Caudate nucleus (tissue), 63 donors: ENCODE measurements at places on chromosomes 3 and 15.
A peak's percentile ranks its signal among the peaks of the same experiment; 100 is the strongest.

DNA sequence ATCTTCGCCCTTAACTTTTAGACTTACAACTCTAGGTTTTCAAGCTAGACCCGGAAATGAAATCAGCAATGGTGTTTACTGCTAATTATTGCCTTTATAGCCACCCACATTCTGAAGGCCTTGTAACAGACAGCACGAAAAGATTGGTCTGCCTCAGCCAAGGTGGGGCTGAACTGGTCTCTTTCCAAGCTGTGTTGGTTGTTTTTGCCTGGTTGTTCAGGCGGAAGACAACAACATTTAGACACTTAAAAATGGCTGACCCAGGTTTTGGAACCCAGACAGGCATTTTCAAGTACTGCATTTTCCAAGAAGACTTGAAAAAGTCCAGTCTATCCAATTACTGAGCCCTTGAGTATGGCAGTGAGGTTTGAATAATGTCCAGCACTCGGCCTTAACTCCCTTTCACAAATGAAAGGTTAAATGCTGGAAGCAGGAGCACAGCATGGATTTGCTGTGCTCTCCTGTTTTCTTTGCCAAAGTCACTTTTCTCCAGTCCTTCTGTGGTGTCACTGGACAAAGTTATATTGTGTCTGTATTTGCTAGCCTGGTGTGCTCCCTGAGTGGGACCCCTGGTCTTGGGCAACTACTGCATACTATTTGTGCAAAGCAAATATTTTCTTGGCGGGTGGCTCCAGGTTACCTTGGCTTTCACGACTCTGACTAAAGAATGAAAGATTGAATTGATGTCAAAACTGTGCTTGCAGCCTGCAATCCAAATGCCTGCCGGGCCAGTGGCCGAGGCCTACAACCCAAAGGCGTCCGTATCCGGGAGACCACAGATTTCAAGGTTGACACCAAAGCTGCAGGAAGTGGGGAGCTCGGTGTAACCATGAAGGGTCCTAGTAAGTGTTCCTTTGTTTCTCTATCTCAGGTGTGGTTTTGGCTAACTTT, 93.5 kb downstream of the FLNB start:
- no peak for DNase-seq

GRCh38 chr3:14422016-14422963, 19.9 kb downstream of the SLC6A6 start:
- no peak for DNase-seq

DNA sequence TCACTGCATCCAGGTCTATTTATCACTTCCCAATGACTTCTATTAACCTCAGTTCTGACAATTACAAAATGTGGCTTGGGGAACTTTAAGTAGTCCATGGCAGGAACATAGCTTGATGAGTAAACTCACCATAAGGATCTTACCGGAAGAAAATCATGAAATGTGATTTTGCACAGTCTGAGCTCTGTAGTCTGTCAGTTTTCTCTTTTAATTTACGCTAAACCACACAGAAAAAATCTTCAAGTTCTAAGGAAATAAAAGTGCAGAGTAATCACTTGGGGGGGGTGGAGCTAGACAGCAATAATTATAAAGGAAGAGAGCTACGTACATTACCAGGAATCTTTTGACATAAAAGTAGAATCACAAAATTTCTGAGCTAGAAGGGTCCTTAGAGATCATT, 9.2 kb downstream of the TBC1D5 start:
- DNase-seq = no peak

DNA sequence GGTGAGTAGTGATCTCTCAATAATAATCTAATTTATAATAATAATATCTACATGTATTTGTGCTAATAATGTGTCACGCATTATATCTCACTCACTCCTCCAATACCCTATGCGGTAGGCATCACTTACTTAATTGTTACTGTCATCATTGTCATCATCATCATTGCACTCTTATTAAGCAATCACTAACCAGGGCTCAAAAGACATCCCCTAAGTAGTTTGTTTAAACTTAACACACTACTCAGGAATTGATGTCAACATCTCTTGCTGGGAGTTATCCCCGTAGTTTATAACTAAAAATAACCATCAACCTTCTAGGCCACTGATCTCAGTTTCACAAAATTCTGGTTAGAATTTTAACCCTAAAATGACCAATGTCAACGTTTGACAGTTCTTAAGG, 56.8 kb upstream of the ICE2 start:
- DNase-seq = no peak

- no peak for DNase-seq
Observed at GRCh38 chr3:187900993-187901755, 155.9 kb upstream of the BCL6 start.

- no peak for DNase-seq
Observed at GRCh38 chr3:118380576-118380975, 654.1 kb downstream of the IGSF11 start.

DNA sequence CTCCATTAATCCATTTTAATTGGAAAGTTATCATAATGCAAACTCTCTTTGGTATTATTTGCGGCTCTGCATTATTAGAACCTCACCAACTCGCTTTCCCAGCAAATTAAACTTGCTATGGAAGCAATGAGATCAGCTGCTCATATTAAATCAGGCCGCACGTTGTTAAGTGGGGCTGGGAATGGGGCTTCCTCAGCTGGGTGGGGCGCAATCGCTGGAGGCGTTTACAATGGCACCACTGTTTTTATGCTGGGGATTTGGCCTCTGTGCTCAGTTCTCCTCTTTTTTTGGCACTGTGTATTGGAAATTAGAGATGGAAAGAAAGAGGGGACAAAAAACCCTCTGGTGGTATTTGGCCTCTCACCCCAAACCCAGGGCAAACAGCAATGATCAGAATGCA, 72.2 kb downstream of the RPLP1 start:
- DNase-seq = no peak

DNA sequence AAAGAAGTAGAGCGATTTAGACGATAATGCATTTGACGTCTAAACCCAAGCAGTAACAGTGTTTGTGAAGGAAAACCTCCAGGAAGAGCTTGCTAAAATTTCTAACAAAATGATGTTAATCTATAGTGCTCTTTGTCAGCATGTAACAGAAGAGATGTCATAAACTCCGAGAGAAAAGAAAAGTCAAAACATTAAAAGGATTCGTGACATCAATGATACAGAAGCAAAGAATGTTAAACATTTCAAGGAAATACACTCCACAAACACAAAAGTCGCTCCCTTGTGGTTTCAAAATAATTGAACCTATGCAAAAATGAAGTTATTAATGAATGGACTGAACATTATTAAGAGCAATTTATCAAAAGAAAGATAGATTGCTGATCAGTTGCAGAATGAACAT, 27.9 kb downstream of the AADAC start:
- no peak for DNase-seq

- DNase-seq = no peak
Observed at GRCh38 chr15:40249477-40250303, 10.8 kb downstream of the PAK6 start.

GRCh38 chr3:14505803-14506500, 34.2 kb downstream of the GRIP2 start:
- no peak for DNase-seq

GRCh38 chr15:45402955-45403877, 24.9 kb upstream of the GATM start:
- no peak for DNase-seq

- no peak for DNase-seq
Observed at GRCh38 chr15:37788767-37789396, 145.6 kb upstream of the TMCO5A start.

GRCh38 chr3:166554023-166554422, 716.8 kb upstream of the BCHE start:
- no peak for DNase-seq

GRCh38 chr3:177131927-177132636, 65.2 kb downstream of the TBL1XR1 start:
- no peak for DNase-seq

- no peak for DNase-seq
Observed at GRCh38 chr3:64291345-64291744, 66.1 kb upstream of the PRICKLE2 start.

DNA sequence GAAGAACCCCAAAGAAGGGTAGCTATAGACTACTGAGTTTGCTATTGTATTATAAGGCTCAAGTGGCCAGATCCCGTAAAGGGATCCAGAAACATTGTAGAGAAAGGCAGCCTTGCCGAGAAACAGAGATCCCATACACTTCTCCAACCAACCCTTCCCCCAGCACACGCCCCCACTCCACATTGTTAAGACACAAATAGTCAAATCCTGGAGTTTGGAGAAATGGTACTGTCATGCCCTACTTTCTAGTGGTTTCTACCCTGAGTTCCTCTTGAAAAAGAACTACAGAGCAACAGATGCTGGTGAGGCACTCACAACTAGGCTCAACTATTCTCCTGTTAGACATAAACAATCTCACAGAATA, 33.2 kb downstream of the B4GALT4 start:
- DNase-seq = peak; percentile 33

DNA sequence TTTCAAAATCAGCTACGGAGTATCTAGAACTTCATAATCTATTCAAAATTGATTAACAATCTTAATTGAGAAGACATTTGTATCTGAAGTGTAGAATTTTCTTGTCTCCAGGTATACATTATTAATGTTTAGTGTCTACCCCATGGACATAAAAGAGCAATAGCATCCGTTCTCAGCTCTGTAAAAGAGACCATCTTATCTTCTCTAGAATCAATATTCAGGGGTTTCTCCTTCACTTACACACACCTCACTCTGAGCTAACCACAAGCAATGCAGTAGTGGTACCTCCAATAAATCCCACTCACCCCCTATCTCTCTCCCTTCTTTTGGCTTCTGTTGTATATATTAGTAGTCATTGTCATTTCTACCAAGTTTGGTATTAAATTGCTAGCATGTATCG, 16.2 kb downstream of the MBNL1 start:
- no peak for DNase-seq

GRCh38 chr3:33954956-33955355, 156.5 kb downstream of the PDCD6IP start:
- DNase-seq = no peak

DNA sequence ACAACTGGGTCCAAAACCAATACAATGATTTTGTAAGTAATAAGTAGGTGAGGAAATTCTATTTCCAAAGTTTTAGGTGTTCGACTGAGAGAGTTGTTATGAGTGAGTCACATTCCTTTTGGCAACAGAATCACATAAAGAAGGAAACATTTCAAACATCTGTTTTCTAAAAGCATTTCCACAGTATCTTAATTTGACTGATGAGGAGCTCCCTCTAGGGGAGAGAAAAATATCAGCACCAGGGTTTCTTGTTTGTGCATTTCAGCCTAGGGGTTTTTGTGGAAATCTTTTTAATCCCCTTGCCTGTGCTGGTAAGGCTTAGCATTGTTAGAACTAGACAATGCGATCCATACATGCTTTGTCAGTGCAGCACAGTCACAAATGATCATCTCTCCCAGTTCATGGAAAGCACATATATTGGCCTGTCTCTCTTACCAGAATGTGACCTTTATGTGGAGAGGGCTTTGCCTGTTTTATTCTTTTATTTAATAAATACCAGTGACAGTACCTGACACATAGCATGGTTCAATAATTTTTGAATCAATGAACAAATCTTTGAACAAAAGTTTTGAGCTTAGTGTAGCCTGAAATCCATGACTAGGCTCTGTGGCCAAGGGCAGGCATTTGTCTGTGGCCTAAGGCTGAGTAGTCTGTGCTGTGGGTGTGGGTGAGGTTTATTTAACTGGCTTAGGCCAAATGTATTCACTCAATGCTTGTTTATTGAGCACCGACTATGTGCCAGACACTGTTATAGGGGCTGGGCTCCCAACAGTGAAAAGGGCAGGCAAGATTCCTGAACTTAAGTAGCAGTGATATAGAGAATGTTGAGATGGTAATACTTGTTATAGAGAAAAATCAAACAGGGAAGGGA, 21.1 kb upstream of the IQCF6 start:
- no peak for DNase-seq

- DNase-seq = peak; percentile 21
Observed at GRCh38 chr3:23865595-23866396, 51.0 kb downstream of the NKIRAS1 start.

DNA sequence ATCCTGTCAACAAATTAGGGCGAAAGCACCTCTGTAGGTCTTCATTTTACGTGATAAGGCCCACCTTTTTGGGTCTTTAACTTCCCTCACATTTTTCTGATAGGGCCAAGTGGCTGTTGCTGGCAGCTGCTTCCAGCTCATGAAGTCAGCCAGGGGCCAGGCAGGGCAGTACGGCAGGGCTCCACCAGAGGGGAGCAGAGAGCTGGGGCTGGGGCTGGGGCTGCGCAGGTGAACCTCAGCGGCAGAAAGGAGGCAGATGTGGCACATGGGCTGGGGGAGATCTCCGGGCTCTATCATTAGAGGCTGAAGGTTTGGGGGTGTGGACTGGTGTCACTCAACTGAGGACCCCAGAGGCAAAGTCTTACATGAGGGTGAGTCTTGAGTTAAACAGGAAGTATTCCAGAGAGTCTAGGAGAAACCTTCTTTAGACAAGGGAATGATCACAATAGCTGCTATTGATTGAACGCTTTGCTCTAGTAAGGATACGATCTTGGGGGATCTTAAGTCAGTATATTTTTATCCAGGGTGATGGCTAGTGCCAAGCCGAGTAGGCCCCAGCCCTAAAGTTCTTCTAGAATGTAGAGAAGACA, 62.8 kb upstream of the MEX3B start:
- no peak for DNase-seq

- no peak for DNase-seq
Observed at GRCh38 chr15:60643555-60643954, 164.6 kb upstream of the ICE2 start.

- DNase-seq = no peak
Observed at GRCh38 chr15:91348752-91349500, 248.9 kb downstream of the SV2B start.

- DNase-seq = no peak
Observed at GRCh38 chr15:68489421-68489820, 57.5 kb upstream of the ITGA11 start.

GRCh38 chr3:64871834-64872249, 184.0 kb upstream of the ADAMTS9 start:
- DNase-seq = no peak

DNA sequence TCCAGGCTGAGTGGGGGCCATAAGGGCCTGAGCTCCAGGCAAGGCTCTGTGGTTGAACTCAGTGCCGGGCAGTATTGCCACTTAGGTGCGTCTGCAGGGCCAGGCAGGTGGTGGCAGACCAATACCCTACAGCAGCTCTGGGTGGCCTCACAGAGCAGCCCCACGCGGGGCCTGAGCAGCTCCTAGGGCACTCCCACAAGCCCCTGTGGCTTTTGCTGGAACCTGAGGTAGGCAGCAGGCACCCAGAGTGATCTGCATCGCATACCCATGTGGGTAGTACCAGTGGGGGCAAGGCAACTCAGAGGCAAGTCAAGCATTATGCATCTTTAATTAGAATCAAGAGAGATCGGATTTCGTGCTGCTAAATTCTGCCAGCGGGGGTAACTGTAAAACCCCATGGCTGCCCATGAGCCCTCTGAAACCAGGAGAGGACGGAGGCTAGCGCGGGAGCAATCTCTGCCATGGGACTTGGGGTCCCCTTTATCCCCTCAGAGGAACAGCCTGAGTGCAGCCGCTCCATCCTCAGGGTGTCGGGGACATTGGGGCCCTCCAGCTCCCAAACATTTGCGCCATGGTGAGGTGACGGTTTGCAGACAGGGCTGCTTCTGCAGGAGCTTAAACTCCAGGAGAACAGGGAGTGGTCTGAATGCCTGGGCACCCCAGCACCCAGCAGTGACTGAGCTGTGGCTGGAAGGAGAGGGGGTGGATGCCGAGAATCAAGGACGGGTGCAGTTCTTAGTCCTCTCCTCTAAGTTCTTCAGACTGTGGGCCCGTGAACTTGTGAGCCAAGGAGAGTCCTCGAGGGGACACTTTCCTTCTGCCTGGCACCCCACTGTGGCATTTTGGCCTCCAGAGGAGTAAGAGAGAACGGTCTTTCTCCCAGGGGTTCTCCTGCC, 62.4 kb upstream of the PCSK6 start:
- DNase-seq = no peak

- no peak for DNase-seq
Observed at GRCh38 chr3:197482001-197482400, 73.8 kb downstream of the BDH1 start.
